ENCODE measurements at places on chromosomes 1 and 21.

DNA sequence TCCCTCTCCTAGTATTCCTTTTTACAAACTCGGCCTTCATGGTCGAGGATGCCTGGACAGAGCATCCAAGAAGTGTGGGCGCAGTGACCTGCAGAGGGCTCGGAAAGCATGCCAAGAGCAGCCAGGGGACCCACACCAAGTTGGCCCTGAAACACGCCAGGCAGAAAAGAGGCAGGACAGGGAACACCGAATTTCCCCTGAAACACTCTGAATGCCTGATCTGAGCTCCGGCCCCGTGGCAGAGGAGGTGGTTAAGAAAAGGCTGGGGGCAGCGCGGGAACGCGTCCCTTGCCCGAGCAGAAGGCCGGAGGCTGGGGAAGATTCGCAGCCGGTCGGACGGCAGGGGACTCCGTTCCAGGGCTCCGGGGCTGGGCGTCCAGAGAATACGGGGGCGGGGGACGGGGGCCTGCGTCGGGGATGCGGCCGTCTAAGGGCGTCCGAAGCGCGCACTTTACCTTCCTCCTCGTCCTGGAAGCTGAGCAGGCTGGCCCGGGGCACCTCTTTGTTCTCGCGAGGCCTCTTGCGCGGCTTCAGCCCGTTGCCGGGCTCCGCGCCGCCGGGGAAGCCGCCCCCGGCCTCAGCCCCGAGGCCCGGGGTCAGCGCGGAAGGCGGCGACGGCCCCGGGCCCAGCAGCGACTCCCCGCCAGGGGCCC is 558 bp downstream of the PAXBP1 start:
- DNase-seq: no peak

- no peak for DNase-seq
Measured at GRCh38 chr1:92768296-92768695, 16.6 kb downstream of the EVI5 start.

- no peak for DNase-seq
Measured at GRCh38 chr1:201358596-201358995, 18.9 kb downstream of the TNNT2 start.

DNA sequence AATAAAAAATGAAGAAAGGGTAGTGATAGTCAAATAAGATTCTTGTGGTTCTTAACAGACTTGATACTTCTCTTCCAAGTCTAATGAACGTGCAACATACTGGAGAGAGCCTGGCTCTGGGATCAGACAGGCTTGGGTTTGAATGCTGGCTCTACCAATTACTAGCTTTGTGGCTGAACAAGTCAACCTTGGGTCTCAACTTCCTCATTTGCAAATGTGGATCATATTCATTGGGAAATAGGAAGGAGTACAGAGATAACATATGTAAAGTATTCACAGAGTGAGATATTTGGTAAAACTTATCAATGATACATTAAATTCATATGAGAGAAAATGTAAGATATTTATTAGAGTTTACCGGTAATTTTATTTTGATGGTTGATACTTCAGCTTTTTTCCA is 2.0 kb downstream of the EDEM3 start:
- no peak for DNase-seq

GRCh38 chr1:61182049-61182448 is 99.7 kb downstream of the NFIA start:
- DNase-seq: no peak

DNA sequence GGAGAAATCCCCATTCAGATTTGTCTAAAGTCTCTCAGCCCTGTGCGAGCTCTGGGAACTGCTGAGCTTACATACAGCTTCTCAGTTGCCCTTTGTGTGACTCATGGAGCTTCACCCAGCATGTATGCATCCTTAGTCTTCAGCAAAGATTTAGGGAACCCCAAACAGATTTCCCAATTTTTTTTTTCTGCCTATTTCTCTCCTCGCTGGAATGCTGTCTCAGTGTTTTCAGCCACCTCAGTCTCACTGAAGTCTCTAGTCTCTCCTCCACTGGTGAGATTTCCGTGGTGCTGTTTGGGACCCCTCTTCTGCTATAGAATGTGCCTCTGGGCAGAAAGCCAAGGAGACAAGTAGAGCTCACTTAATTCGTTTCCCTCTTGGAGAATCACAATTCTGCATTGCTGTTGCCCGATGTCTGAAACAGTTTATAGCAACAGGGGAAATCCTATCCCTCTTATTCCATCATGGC is 28.1 kb upstream of the TXLNA start:
- no peak for DNase-seq

DNA sequence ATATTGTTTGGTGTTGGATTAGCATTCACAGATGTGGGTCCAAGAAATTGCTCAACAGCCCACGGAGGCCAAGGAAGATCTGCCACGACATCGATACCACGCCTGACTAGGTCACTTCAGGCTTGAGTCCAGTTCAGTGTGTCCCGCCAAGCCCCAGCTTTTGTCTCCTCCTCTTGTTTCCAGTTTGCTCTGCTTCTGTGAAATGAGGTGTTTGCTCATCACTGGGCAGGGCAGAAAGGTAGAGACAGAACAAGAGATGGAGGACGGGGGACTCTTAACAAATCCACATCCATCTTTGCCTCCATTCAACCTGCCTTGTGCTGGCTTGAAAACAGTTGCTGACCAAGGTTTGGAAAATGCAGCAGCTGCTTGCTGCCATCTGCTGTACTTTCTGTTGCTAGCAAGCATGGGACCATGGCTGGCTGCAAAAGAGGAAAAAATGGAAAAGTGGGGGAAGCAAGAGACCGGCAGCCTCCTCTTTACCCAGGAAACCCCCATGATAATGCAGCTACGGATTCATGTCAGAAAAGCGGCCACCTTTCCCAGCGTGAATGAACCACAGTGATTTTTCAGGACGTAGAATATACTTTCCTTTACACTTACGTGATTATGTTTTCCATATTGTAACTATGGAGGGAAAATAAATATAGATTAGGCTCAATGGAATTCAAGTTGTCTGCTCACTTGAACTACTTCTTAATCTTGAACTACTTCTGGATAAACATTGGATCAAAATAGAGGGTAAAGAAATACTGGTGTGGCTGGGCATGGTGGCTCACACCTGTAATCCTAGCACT is 80.2 kb upstream of the GREM2 start:
- DNase-seq: peak; percentile 13

- no peak for DNase-seq
Measured at GRCh38 chr1:206909161-206909882, 12.1 kb downstream of the IL24 start.

DNA sequence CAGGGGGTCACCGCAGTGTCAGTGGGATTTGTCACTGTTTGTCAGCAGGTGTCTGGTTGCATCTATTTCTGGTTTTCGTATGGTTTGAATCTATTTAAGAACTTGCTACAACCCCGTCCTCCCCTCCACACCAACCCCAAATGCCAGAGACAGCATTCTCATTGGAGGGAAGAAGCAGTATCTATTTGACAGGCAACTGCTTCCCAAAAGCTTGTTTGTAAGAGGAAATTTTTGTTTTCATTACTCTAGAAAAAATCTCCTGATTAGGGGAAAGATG is 54.4 kb downstream of the NR5A2 start:
- no peak for DNase-seq

GRCh38 chr1:199700551-199700950 is 327.0 kb upstream of the NR5A2 start:
- DNase-seq: no peak

DNA sequence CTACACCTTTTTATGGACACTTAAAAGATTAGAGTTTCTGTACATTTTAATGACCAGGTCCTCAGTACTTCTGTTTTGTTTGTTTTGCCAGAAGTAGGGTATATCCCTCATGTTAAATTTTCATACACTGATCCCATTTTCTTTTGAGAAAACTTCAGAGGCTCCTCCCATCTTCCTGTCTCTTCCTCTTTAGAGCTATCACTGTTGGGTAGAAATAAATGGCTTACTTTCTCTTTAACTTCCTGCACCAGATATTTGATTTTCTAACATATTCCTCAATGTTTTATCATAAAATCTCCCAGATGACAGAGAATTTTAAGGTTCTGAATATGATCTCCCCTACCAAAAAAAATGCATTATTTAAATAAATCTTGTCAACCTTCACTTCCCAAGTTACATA is 23.4 kb downstream of the VAV3 start:
- DNase-seq: no peak

Measured in Panc1 (cell line).